ENCODE measurements at places on chromosomes 3 and 15.

DNA sequence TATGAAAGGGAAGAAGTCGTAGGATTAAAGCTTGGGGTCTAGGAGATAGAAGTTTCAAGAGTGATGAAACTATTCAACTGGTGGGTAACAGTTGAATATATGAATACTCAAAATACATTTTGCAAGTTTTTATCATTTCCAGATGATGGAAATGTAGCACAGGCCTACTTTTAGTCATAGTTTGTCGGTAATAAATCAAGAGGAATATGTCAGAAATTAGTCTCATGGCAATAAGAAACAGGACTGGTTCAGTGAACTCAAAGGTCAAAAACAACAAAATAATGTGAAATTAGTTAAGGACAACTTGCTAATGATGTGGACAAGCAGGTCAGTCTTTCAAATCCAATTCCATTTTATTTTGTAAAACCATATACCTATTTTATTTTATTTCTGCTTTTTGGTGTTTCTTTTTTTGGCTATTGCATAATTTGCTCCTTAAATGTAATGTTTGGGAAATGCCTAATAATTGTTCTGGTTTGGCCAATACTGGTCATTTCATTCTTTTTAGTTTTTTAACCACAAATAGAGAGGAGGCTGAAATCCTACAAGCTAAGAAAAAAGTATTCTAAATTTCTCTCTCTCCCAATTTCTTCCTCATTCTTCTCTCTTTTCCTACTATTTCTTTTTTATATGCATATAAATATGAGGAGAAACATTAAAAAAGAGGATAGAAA lies 195.2 kb upstream of the ARHGEF26 start:
- no peak for DNase-seq

- no peak for DNase-seq
These were observed 2.7 kb downstream of the ABHD14A start for GRCh38 chr3:51977446-51978142.

DNA sequence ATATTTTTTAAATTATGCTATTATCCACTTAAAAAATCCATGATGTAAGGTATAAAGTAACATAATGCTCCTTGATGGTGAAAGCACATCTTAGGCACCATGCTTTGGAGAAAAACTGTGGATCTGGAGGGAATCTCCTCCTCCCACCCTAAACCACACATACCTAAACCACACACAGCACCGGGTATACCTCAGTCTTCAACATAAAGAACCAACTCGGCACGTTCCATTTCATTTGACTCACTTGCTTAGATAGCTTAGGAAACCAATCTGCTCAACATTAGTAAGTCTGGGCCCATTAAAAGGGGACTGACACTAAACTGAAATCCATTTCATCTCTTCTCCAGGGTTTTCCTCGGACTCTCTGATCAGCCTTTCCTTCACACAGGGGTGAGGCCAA lies 945.7 kb upstream of the CFAP20DC start:
- no peak for DNase-seq

DNA sequence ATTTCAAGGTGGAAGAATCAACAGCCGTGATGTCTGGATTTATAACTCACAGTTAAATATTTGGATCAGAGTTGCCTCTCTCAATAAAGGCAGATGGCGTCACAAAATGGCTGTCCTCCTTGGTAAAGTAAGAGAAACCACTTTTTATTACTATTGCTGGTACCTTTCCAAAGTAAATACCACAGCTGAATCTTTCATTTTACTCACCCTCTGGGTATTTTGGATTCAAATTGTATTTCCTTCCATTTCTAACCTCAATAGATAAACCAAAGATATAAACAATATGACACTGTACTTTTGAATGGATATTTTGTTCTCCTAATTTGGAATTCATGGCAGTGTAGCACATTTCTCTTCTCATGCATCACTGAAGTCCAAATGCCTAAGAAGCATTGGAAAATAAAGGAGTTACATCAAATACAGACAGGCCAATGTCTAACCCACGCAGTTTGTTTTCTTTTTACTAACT lies 29.5 kb downstream of the KLHL24 start:
- DNase-seq: peak; percentile 74

DNA sequence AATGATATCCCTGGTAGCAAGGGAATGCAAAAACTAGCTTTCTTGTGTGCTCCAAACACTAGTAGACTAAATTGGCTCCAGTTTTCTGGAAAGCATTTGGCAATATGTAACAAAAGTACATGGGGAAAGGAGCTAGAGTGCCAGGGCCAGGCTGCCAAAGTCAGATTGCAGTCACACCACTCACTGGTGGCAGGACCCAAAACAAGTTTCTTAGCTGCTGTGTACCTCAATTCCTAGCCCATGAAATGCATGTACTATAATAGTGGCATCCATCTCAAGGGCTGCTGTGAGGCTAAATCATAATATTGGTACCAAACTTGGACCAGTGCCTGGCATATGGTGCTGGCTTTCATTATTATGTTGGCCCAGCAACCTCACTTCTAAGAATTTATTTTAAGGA lies 49.3 kb downstream of the CLDN18 start:
- no peak for DNase-seq

DNA sequence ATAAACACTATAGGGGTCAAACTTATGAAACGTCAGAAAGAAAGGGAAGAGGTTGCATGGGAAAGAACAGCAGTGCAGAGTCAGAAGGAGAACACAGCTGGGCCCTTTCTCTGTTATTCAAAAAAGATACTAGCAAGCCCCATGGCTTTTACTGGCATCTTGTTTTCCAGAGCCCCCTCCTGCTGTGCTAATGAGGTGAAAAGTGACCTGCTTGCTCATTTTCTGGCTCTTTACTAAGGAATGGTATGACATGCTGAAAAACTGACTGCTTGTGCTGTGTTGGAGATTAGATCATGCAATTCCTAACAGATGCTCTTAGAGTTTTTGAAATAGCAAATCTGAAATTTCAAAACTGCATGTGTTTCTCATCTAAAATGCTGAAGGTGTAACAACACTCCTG lies 541.6 kb upstream of the ALCAM start:
- DNase-seq: no peak

DNA sequence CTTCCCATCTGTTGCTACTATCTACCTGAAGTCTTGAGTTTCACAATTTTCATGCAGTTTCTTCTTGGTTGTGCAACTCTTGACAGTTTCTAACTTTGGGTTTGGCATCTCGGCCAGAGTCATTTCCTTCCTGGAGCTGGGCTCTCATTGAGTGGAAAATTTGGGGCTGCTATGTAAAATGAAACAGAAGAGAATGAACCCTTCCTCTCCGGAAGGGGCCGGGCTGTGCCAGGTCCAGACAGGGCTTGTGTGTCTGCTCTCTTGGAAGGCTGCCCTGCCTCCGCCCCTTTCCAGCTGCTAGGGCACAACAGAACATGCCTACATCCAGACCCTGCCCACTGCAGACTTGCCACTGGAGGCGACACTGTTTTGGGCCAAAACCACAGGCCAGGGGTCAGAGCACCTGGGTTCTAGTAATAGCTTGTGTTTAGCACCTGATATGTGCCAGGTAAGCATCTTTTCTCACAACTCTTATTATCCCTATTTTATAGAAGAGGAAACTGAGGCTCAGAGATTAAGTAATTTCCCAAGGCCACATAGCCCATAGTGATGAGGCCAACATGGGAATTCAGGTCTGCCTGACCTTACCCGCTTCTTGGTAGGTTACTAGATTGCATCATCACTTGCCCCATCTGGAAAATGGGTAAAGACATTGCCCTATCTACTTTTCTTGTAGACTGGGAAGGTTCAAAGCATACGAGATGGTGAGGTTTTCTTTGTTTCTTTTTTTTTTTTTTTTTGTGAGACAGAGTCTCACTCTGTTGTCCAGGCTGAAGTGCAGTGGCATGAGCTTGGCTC lies 25.0 kb downstream of the IRAK2 start:
- no peak for DNase-seq

DNA sequence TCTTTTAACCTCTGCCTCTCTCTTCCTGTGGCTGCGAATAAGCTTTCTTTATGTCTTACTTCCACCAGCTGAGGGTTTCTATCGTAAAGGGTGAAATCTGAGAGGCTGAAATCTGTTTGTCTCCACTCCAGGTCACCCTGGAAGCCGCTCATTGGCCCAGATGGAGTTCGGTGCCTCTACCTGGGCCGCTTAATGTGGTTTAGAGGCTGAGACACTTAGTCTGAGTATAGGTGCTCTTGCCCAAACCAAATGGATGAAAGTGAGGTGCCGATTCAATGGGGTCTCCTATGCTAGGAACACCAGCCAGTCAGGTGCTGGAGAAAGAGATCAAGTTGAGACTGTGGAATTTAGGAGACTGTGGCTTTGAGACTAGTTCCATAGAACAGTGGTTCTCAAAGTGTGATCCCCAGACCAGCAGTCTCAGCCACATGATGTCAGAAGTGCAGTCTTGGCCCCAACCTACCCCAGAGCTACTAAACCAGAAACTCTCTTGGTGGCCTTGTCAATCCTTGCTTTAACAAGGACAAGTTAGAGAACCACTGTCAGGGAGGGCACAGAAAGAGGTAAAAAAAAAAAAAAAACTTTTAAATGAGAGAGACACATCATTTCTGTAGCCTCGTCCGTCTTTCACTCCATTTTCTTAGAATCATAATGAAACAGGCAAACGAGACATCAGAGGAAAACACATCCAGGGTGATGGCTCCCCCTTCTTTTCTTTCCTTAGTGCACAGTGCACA lies 54.9 kb upstream of the CCR2 start:
- DNase-seq: no peak

DNA sequence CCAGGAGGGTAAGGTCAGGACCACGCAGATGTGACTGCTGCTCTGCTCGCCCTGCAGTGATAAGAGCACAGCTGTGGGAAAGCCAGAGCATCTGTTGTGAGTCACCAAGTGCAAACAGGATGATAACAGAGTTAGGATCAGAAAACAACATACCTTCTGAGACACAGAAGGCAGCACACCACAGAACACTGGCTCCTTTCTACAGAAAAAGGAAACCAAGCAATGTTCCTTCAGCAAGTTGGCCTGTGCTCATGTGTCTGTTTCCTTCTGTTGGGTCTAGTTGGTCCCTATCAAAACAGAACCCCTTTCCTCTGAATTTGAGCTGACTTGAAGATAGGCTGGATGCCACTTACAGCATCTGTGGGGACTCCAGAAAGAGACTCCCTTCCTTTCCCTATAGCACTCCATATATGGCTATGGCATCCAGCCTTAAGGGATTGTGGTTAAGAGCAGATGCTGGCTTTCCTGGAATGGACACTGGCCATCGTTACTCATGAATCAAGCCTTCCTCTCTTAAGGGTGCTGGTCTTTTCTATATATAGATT lies 440.7 kb upstream of the THBS1 start:
- no peak for DNase-seq

- no peak for DNase-seq
These were observed 9.4 kb downstream of the SLC51B start for GRCh38 chr15:65054333-65055200.
